ENCODE measurements at places on chromosomes 6 and 20.

- no peak for DNase-seq
Observed at GRCh38 chr6:53707108-53707897, 41.7 kb upstream of the KLHL31 start.

DNA sequence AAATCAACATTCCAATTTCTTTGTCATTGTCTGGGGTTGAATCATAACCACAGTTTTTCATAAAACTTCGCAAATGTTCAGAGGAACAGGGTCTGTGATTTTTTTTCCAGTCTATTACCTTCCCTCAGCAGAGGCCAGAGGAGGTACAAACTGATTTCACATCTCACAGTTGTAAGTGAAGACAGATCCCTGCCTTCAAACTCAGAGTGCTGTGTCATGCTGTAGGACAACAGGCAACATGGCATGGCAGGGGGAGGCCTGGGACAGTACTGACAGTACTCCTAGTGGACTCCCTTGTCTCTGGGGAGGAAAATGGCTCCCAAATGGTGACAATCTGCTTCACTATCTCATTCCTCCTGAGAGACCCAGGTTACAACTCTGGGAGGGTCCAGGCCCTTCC lies 308.6 kb downstream of the CDC5L start:
- no peak for DNase-seq

DNA sequence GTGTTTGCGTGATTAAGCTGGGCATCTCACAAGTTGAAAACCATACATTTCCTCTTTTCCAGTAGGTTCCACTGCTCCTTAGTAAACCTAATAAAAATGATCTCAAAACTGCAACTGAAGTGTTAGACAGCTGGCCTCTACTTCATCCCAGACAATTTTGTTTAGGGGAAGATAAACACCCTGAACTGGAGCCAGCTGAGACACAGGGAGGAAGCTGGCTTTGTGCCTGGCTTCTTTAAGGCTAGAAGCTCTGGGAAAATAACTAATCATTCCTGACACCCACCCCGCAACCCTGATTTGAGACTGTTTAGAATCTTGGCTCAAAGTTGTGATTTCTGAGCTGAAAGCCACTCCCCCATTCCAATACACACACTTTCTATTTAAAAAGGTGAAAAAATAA lies 11.6 kb downstream of the PTPRT start:
- no peak for DNase-seq

GRCh38 chr6:123802351-123802696 lies 1.3 kb upstream of the NKAIN2 start:
- no peak for DNase-seq

- DNase-seq: peak; percentile 24
Observed at GRCh38 chr6:146878168-146878951, 279.6 kb downstream of the ADGB start.

DNA sequence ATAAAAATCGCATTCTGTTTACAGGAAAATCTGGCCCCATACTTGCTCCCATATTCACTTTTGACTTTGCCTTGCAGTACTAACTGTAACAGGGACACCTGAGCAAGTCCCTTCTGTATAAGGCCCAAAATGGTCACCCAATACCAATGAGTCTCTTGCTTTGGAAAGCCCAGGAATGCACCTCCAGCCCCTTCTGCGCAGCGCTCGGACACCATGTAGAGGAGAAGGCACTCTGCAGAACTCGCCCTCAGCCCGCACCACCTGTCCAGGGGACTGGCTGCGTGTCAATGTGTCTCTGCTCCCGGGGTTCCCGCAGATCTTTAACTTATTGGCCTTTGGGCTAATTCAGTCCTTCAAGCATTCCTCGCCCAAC lies 746 bp upstream of the PRND start:
- no peak for DNase-seq

GRCh38 chr20:38604873-38605303 lies 3.3 kb downstream of the ARHGAP40 start:
- DNase-seq: no peak

DNA sequence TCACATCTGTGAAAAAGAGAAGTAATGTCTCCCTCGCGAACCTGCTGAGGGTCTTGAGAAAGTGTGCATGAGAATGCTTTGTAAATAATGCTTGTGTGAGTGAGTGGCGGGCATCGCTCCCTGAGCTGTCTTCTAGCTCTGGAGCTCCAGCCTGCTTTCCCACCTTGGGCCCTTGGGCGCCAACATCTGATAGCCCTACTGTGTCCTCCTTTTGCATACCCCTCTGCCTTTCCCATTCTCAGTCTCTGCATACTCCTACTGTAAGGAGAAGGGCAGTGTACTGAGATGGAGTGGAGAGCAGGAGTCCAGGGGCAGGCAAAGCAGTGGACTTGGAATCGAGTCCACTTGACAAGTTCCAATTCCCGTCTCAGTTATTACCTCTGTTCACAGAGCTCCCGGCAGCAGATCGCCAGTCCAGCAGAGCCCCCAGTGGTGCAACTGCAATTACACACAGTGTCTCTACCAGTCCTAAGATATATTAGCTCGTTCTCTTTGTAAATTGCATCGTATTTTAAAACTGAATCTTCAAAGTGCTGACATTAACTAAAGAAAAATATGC lies 847 bp upstream of the NCR2 start:
- no peak for DNase-seq

DNA sequence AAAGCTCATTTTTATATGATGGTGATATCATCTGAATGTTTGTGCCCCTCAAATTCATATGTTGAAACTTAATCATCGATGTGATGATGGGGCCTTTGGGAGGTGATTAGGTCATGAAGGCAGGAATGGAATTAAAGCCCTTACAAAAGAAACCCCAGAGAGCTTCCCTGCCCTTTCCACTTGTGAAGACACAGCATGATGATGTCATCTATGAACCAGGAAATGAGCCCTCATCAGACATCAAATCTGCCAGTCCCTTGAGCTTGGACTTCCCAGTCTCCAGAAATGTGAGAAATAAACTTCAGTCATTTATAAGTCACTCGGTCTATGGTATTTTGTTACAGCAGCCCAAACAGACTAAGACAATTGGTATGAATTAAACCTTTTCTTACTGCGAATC lies 153.1 kb downstream of the MYB start:
- no peak for DNase-seq

DNA sequence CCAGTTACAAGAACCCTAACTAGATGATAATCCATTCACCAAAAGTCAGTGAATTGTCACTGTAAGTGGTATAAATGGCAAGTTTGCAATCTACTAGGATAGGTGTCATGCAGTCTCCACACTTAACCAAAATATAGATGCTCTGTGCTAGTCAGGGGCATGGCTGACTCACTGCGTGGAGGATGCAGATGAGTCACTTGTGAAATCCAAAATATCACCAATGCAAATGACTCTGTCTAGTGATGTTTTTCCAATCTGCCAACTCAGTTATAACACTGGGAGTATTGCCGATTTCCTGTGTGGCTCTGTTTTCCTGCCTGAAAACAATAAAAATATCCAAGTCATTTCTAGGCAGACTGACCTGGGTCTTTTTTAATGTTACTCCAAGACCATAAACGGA lies 47.8 kb upstream of the NRSN1 start:
- no peak for DNase-seq

- peak; percentile 49 for DNase-seq
Observed at GRCh38 chr6:37653933-37654565, 43.6 kb downstream of the MDGA1 start.

DNA sequence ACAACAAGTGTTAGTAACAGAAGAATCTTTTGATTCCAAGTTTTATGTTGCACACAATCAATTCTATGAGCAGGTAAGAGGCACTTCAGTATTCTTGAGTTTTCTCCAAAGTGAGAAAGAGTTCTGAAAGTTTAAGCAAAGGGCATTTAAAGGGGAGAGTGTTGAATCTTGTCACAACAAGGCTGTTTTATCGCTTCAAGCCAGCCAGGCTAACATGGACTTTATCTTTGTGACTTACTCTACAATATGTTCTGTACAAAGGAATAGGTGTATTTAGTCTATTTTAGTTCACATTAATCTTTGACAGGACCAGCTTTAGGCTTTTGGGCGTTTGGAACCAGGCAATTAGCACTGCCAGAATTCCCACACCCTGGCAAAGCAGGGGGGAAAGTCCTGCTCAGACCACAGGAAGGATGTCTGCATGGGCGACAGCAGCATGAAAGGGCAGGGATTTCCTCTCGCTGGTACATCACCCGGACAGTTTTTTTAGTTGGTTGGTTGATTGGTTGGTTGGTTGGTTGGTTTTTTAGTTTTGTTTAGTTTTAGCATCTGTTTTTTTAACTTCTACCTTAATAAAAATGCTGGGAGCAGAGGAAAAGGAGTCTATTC lies 395.4 kb upstream of the SOX4 start:
- DNase-seq: no peak

- no peak for DNase-seq
Observed at GRCh38 chr6:78192057-78192456, 539.2 kb downstream of the MEI4 start.

GRCh38 chr20:35710039-35710438 lies 10.8 kb downstream of the ROMO1 start:
- DNase-seq: no peak

DNA sequence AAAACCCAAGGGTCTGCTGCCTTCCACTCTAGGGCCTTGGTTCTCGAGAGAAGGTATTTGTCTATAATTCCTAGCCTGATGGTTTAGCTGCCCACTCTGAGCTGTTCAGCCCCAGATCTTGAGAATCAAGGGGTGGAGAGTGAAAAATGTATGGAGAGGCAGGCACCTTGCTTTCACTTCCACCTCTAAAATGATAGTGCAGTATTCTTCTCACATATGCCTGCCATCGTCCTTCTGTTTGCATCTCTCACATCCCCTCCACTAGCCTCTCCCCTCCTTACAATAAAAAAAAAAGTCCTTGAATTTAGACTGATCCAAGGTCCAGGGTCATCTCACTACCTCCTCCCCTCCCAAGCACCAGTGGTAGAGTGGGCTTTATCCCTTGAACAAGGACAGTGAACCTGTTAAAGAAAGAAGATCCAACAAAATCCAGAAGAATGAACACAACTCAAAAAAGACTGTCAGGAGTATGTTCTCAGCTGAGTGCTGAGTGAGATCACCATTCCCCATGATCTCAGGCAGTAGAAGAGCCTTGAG lies 104.2 kb downstream of the HIVEP1 start:
- DNase-seq: no peak

DNA sequence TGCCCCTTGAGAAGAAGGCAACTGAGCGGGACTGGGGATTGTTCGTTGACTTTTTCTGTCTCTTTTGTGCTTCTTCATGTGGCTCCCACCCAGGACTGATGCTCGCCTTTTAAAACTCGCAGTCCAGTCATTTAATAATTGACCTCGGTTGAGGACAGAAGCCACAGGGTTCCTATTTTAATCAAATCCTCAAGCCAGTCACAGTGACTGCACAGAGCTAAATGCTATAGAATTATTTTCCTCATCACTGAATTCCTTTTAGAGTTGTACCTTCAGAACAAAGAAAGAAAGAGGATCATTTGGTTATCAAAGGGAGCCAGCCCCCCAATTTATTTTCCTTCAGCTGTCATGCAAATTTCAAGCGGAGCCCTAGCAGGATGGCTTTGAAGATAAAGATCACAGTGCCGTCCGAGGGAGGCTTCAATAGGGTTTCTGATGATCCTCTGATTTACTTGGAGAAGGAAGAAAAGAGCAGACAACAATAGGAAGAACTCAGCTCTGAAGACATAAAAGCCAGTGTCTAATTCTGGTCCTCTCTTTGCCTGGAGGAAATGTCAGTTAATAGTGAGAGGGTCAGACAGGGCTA lies 186.6 kb downstream of the DOK5 start:
- DNase-seq: no peak

DNA sequence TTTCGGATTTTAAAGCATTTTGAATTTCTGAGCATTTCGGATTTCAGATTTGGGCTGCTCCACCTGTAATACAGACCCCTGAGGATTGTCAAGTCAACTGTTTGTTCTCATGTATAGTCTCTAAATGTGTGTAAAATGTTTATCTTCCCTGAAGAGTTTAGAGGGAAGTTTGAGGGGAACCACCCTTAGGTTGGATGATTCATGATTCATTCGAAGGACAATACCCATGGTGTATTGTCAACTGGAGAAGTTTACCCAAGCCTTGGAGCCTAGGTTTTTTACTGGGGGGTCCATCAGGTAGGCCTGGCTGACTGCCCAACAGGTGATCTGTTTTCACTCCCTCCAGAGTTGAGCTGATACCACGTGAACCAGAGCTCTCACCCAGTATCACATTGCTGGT lies 18.9 kb downstream of the GSTA4 start:
- no peak for DNase-seq

DNA sequence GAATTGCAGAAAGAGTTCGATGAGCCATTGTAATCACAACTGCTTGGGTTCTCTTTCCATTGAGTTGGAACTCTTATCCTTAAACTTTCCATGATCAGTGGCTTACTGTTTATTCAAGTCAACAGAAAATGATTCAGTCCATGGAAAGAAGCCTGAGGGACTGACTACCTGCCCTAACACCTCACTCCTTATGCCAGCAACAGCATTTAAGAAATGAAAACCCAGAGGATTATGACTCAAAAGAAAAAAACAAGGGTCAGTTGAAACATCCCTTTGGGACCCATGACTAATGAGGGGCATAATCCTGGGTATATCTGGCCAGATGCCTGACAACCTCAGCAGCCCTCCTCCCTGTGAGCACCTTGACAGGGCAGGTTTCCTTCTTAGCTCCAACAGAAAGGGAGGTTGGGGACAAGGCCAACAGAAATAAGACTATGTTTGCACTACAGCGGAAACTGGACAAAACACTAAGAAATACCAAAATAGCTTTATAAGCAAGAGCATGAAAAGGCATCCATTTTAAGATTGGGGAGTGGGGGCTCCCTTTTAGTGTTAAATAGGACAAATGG lies 106.7 kb downstream of the MAP3K5 start:
- no peak for DNase-seq

- DNase-seq: no peak
Observed at GRCh38 chr6:13234130-13234529, 94.2 kb downstream of the TBC1D7 start.

DNA sequence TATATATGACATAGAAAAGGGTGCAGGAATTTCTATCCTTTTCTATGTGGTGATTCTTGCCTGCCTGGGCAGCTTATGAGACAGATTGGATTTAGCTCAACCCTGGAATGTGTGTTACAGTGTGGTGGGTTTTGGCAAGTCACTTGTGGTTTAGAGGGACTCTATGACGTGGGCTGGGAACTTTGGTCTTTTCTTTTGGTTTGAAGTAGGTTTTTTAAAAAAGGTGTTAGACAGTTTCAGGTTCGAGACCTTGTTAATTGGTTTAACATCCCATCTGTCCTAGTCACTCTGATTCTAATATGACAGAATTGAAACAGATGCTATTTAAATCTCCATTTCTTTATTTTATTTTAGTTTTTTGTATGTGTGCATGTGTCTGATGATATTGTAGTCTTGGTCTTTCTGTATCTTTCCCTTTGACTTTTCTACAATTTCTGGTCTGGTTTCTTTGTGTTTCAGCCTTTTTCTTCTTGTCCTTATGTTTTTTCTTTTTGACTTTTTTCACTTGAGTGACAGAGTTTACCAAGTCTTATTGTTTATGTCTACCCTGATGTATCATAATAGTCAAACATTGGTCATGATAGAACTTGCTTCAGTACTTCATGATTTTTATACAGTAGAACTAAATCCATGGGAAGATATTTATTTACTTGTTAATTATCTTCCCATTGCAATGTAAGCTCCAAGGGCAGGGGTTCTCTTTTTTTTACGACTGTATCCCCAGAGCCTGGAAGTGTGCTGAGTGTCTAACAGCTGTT lies 174.3 kb downstream of the CDKAL1 start:
- DNase-seq: no peak

GRCh38 chr6:53216301-53216700 lies 67.7 kb upstream of the GCM1 start:
- DNase-seq: no peak
